Smooth muscle cell of bladder (primary cell): ENCODE measurements at places on chromosomes 5 and 9. TPM values are rescaled to one million over a fixed set of nuclear protein-coding genes. Genes with fewer than 3 reads are reported as not detected.

Gene SLC22A4
- total RNA-seq, result 0.83 and 1.00 TPM in 2 replicates

Gene PPP6C
- total RNA-seq, result 9.0 and 9.4 TPM in 2 replicates

Gene SHISAL2B
- not detected in 2 replicates for total RNA-seq

Gene SPATA31E1
- not detected in 2 replicates for total RNA-seq

Gene FOXD4L5
- total RNA-seq, result under 0.01 TPM in 2 replicates

Gene ZDHHC11
- 1.00 and 1.7 TPM in 2 replicates for total RNA-seq

Gene NAIP
- 1.7 and 2.0 TPM in 2 replicates for total RNA-seq

Gene PPP3R2
- total RNA-seq, result not detected in 2 replicates

Gene RPL35
- total RNA-seq, result 3,147 and 3,152 TPM in 2 replicates

Gene OR1J2
- 0.14 TPM in 1 of 2 replicates, not detected in the other for total RNA-seq

Gene PCDHGA9
- total RNA-seq, result 2.7 and 3.1 TPM in 2 replicates

Gene ALAD
- 23.3 and 24.8 TPM in 2 replicates for total RNA-seq

Gene ANKRD55
- not detected in 2 replicates for total RNA-seq

Gene FGD3
- not detected in 2 replicates for total RNA-seq

Gene UIMC1
- 24.3 and 29.3 TPM in 2 replicates for total RNA-seq

Gene CCNJL
- total RNA-seq, result 0.14 and 0.18 TPM in 2 replicates

Gene FOXI1
- total RNA-seq, result not detected in 2 replicates

Gene DAPK1
- 23.8 and 30.0 TPM in 2 replicates for total RNA-seq

Gene NUTM2F
- not detected in 2 replicates for total RNA-seq

Gene WDR38
- not detected in 2 replicates for total RNA-seq

Gene ZNF883
- 1.2 and 1.8 TPM in 2 replicates for total RNA-seq

Gene PAPPA
- total RNA-seq, result 137 and 209 TPM in 2 replicates

Gene IRGM
- total RNA-seq, result under 0.01 TPM in 1 of 2 replicates, not detected in the other
